Fibroblast of skin of left biceps (primary cell): ENCODE measurements at places on chromosomes 7 and 10.

DNA sequence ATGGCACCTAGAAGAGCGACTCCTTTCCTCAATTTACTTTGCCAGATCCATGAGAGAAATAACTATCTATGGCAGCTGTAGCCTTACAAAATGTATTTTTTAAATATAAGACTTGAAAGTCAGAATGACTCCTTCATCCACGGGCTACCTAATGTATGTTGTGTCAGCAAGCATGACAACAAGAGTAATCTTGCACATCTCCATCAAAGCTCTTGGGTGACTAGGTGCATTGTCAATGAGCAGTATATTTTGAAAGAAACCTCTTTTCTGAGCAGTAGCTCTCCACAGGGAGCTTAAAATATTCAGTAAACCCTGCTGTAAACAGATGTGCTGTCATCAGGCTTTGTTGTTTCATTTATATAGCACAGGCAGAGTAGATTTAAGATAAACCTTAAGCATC is 757.2 kb upstream of the PHF14 start:
- DNase-seq: no peak

DNA sequence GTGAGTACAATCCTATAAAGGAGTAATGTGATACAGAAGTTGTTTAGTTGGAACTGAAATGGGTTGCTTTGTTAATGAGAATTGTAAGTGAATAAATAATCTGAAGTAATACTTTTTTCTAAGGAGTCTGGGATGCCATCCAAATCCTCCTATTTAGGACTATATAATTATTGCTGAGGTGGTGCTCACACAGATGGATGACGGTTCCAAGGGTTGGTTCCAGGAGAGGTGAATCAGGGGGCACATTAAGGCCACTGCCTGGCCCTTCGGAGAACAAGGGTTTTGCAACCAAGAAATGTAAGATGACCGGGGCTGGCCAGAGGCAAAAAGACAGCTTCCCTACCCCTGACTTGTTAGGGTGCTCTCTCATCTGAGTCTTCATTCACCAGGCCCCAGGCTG is 352.7 kb downstream of the PHTF2 start:
- no peak for DNase-seq

DNA sequence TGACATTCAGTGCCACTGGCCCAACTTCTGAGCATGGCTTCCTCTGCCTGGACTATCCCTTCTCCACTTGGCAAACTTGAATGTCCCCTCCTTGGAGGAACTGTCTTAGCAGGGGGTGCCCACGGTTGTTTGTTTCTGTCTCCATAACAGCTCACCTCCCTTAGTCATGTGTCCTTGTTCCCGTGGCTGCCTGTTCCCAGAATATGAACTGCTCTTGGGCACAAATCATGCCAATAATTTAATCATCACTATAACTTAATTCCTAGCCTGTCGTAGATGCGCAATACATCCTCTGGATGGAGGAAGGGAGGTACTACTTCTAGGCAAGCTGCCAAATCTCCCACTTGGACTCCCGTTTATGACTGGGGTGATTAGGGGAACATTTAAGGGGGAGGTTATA is 173.1 kb downstream of the MYOF start:
- no peak for DNase-seq

DNA sequence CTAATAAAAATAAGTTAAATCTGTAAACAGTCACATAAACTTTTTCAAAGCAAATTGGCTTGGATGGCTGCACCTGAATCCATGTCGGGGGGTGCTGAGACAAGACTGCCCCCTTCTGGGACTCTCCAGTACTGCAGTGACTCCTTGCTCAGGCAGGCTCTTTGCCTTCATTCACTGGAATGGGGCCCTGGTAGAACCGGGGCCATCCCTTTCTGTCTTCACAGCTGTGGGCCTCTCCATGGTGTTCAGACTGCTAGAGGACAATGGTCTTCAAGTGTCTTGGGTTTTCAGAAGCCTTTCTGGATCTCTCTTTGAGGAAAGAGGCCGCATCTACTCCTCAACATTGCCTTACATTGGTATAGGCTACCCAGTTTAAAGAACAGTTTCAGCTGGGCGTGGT is 16.1 kb upstream of the IMPDH1 start:
- DNase-seq: no peak

GRCh38 chr10:43623351-43623750 is 17.1 kb downstream of the ZNF485 start:
- DNase-seq: no peak
